ENCODE measurements at places on chromosomes 5 and 9.
A peak's percentile ranks its signal among the peaks of the same experiment; 100 is the strongest.

DNA sequence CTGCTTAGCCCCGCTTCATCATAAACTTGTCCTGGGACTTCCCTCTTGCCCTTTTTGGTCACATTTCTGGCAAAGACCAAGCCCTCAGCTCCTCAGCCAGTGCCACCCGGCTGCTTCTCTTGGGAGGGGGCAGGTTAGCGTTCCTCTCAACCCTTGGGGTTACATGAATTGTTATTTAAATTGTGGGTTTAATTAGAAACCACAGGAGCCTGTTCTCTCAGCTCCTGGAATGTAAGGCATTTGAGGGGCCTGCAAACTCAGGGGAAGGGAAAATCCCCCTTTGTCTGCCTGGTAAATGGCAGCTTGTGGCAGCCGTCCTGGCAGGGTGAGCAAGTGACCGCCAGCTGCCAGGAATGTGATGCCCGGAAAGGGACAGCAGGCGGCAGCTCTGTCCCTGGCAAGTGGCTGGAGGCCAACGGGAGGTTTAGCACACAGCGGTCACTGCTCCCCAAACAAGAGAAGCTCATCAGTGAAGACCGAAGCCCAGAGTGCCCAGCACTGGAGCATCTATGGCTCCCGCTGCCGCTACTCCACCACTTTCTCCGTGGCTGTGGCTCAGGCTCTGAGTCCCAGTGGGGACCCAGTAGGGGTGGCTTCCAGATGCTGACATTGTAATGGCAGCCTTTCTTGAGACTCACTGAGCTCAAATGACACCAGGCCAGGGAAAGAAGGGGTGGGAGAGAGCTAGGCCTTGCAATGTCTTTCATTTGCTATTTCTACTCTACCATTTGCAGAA lies 51.7 kb downstream of the SHB start:
- peak; percentile 96 for DNase-seq

GRCh38 chr9:114271556-114272510 lies 51.1 kb upstream of the ORM1 start:
- peak; percentile 66 for DNase-seq

DNA sequence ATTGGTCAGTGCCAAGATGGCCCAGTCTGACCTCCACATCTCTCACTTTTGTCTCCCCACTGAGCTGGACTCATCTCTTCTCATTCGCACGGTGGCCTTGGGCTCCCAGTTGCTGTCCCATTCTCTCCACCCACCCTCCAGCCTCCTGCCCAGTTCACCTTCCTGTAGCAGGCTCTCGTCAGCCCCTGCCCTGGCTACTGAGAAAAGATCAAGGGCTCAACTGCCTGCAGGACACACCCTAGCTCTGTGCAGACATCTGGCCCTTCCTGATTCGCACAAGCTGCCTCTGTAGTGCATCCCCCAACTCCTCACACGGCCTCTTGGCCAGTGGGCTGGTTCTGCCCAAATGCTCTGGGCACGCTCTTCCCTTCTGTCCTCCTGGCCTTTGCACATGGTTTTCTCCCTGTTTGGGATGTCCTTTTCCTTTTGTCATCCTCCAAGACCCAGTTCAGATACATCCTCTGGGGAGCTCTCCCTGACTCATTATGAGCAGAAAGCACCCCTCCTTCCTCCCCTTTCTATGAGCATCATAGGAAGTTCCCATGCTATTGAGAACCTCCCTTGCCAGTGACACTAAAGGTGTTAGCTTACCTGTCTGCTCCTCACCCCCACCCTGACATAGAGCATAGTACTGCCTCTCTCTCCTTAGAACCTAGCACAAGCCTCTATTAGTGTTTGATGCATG lies 78.5 kb upstream of the TGFBR1 start:
- DNase-seq = no peak

- no peak for DNase-seq
Measured at GRCh38 chr9:98974106-98974505, 30.4 kb downstream of the COL15A1 start.

- no peak for DNase-seq
Measured at GRCh38 chr5:147763791-147764525, 18.6 kb downstream of the JAKMIP2 start.

DNA sequence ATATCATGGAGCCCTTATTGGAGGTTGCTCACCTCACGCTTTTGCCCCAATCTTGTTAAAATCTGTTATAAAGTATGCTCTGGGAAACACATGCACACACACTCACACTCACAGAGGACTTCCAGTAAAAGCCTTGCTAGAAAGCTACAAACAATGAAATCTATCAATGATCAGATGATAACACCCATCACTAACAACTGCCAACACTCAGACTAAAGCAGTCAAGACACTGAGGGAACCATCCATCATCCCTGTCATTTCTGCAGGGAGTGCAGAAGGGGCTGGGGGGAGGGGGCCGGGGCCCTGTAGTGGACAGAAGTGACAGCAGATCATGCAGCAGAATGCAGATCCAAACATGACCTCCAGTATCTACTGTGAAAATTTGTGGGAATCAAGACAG lies 179.1 kb downstream of the AOPEP start:
- DNase-seq = no peak

- no peak for DNase-seq
Measured at GRCh38 chr5:6248132-6248531, 130.2 kb downstream of the MED10 start.

DNA sequence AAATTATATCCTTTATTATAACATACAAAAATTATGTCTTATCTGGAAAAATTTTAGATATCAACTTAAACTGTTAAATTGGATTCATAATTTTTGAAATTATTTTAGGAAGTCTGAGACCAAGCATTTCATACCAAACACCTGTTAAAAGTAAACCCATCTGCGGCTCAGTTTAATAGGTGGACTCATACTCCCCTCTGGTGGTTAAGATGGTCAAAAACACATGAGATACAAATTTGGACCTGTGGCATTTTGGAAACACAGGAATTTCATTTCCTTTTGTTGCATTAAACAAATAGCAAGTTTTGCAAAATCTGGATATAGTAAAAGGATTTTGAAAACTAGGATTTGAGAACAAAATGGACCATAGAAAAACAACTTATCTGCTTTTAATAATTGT lies 53.7 kb downstream of the RGMB start:
- peak; percentile 27 for DNase-seq

GRCh38 chr5:45355189-45355992 lies 340.8 kb downstream of the HCN1 start:
- no peak for DNase-seq

DNA sequence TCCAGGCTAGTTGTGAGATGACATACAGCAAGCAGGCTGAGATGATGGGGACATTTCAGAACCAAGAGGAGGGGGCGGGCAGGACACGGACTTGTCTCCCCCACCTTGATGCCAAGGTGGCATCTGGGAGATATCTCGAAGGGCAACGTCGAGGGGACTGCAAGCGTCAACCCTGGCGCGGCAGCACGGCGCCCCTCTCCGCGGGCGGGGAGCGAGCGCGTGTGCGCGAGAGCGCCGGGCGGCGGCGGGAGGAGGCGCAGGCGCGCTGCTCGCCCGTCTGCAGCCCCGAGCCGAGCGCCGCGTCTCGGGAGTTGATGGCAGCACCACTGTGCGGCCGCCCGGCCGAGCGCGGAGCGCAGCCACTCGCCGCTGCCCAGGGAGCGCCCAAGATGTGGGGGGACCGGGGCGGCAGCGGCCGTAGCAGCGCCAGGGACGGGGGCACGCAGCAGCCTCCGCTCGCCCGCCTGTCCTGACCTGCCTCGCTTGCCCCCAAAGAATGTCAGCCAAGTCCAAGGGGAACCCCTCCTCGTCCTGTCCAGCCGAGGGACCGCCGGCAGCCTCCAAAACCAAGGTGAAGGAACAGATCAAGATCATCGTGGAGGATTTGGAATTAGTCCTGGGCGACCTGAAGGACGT lies at the start of gene PRR16:
TSS of gene PRR16 (plus strand) at position 310 of the 636 bp plus-strand sequence.
- DNase-seq = peak; percentile 75

DNA sequence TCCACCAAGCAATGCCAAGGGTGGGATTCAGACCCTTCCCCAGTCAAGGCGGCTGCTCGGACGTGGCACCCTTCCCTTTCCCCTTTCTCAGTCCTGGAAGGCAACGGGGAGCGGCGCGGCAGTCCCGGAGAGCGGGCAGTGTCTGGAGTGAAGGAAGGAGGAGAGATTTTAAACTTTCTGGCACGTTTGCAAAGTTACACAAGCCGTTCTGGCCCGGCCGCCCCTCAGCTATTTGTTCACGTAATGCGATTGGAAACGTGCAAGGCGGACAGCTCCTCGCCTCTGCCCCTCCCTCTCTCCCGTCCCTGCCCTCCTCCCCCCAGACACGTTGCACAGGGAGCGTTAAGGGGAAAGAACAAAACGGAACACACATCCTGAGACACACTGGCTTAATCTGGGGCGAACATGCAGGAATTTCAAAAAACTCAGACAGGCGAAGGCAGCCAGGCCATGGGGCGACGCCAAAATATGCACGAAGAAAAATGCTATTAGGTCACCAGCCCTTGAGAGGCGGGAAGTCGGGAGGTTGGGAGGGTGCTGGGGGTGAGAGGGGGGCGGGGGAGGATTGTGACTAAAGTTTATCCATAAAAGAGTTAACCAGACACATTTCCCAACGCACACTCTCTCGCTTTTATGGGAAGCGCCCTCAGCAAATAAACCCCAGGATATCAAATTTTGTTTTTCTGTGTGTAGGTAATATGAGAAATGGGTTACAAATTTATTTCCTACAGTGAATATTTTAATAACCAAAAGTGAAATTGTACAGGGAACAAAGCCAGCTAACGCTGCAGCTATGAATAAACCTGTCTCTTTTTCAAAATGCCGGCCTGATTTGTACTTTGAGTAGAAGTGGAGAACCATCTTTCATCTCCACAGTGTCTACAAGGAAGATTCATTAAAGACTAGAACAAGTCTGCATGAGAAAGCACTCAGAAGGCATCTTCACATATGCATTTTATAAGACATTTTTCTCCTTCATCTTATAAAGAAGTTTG lies at the start of gene LOX:
TSS of gene LOX (minus strand) at position 144 of the 995 bp plus-strand sequence. CDS start 274 bp downstream, outside the sequence.
- DNase-seq = peak; percentile 18

DNA sequence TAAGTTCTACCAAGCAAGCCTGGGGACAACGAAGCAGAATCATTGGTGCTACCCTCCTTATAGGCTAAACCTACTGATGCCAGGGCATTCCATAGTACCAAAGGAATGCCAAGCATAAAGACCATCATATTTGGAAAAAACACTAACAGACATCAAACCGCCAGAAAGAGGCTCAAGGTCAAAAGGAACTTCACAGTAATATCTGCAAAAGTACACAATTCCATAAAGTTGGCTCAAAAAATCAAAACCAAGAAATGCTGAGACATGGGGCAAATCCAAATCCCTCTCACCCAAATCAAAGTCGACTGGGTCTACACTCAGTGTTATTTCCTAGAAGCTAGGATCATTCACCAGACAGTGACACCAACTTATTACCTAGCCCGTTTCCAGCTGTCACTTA lies 3.4 kb downstream of the VCP start:
- no peak for DNase-seq

DNA sequence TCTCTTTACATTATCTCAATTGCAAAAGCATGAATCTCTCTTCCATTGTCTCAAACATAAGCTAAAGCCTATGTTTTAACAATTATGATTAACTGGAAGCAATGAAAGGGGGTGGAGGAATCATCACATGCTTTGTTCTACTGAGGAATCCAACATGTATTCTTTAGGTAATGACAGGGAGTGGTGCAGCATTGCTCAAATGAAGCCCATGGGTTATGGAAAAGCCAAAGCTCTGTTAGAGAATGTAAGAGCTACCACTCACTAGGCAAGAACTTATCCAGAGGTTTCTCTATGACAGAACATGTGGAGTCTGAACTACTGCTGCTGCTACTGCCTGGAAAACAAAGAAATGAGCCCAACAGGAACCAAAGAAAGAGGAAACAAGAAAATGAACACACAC lies 28.7 kb downstream of the KIF3A start:
- no peak for DNase-seq

GRCh38 chr5:146993876-146994530 lies 115.4 kb upstream of the PPP2R2B start:
- peak; percentile 47 for DNase-seq

DNA sequence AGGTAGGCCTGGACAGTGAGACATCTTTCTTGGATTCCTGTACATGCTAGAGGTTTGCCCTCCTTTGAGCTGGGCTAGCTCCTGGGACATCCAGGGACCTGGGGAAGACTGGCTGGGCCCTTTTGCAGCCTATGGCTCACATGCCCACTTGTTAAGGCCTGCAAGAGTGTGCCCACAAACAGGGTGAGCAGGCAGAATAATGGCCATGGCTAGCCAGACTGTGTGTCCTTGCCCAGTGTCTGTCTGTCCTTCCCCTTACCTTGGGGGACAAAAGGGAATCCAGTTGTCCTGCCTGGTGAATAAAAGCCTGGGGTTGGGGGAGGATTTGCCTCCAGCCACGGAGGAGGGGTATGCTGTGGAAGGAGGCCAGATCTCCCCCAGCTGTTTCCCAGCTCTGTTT lies 13.0 kb upstream of the CXXC5 start:
- no peak for DNase-seq

- no peak for DNase-seq
Measured at GRCh38 chr5:98635656-98636055, 137.8 kb upstream of the RGMB start.

GRCh38 chr9:131739959-131740648 lies at the start of gene RAPGEF1:
TSS of gene RAPGEF1 (minus strand) at chr9:131740076. CDS start at chr9:131739830, 246 bp downstream.
- no peak for DNase-seq

DNA sequence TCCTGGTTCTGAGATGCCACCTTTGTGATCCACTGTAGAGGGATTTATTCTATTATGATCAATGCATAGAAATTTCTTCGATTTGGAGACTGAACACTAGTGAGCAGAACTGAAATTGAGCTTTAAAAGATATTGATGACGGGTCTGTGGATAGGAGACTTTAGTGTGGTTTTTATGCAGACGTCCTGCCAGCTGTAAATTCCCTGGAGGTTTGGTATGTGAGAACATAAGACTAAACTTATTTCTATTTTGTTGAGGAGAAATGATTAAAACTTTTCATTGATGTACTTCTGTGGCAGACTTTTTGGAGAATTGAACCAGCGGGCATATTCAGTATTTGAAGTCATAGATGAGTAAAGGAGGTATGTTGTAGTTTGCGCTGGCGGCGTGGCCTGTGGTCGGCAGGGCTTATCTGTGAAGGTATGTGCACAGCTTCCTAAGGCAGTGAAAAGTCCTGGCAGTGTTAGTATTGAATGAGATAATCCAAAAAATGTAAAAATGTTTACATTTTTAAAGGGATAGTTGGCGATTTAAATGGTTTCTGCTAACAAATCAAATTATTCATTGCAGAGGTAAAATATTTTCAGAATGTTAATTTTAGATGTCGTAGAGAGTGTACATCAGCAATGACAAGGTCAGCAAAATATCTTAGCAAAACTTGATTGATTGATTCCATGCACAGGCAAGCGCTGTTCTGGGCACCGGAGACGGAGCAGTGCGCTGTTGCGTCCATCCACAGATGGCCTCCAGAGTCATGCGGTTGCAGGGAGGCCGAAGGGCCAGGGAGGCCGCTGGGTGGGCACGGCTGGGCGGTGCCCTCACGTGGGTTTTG lies 20.4 kb downstream of the TENT4A start:
- DNase-seq = no peak

DNA sequence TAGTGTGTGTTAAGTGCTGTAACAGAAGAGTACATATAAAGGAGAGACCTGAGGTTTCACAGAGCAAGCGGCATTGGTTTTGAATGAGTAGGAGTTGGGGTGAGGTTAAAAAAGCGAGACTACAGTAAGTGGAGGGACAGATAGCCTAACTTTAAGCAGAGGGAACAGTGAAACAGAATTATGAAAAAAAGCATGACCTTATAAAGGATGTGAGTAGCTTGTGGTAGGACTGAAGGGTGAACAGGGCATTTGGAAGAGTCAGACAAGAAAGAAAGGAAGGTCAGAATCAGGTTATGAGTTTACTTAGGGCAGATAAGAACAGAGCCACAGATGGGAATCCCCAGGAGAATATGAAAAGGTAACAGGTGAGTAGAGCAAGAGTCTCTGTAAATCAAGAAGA lies 22.5 kb downstream of the MSANTD3 start:
- no peak for DNase-seq
